ENCODE measurements at places on chromosomes 7 and 10. TPM values are rescaled to one million over a fixed set of nuclear protein-coding genes. Genes with fewer than 3 reads are reported as not detected.

Gene TMEM213
- polyA plus RNA-seq: 0.74 TPM

Gene GCK
- not detected for polyA plus RNA-seq

Gene LIPM
- not detected for polyA plus RNA-seq

Gene GHITM
- polyA plus RNA-seq: 342 TPM

Gene MMP21
- not detected for polyA plus RNA-seq

Gene CALU
- polyA plus RNA-seq: 26.6 TPM

Gene DRGX
- not detected for polyA plus RNA-seq

Gene CLDN3
- not detected for polyA plus RNA-seq

Gene FXYD4
- polyA plus RNA-seq: not detected

Gene KLF6
- 343 TPM for polyA plus RNA-seq
